NCI-H460 (cell line): ENCODE measurements at places on chromosomes 13 and 19.

DNA sequence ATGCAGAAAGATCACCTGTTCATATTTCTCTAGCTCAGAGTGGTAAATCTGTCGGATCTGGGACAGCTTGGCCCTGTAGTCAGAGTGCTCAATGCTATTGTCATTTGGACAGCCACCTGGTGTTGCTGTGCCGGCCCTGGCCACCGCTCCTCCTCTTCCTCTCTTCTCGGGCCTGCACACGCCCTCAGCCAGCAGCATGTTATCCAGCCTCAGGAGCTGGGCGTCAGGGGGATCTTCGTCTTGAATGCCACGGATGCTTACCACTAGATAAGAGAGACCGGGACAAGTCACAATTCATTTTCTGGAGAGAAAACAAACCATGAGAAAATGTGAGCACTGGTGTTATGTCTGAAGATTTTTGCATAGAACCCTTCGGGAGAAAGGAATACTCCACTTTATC is 32.5 kb downstream of the CILP2 start:
- no peak for DNase-seq

DNA sequence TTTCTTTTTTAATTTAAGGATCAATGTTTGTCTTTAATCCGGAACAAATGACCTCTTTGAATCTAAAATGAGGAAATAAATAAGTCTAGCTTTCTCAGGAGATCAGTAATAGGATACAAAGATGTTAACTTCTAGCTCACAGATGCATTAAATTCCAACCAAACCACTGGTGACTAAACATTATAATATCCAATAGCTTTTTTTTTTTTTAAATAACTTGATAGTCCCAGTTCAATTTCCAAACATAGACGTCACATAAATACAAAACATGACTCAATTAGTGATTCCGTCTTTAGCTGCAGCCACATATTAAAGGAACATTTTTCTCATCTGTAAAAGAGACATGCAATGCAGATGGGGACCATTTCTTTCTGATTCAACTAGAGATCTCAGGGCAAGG is 390.5 kb upstream of the PCDH9 start:
- no peak for DNase-seq

- DNase-seq, result no peak
Measured at GRCh38 chr13:49457221-49457620, 13.1 kb downstream of the SETDB2 start.

DNA sequence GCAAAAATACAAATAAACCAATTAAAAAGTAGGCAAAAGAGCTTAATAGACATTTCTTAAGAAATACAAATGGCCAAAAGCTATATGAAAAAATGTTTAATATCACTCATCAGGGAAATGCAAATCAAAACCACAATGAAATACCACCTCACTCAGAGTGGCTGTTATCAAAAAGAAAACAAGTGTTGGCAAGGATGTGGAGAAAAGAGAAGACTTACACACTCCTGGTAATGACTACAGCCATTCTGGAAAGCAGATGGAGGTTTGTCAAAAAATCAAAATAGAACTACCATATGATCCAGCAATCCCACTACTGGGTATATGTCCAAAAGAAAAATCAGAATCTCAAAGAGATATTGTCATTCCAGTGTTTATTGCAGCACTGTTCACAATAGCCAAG is 223.5 kb upstream of the SLC10A2 start:
- no peak for DNase-seq

GRCh38 chr19:57321116-57321515 is 844 bp downstream of the ZNF543 start:
- no peak for DNase-seq

- DNase-seq, result no peak
Measured at GRCh38 chr13:48775804-48776203, 122.1 kb downstream of the CYSLTR2 start.

DNA sequence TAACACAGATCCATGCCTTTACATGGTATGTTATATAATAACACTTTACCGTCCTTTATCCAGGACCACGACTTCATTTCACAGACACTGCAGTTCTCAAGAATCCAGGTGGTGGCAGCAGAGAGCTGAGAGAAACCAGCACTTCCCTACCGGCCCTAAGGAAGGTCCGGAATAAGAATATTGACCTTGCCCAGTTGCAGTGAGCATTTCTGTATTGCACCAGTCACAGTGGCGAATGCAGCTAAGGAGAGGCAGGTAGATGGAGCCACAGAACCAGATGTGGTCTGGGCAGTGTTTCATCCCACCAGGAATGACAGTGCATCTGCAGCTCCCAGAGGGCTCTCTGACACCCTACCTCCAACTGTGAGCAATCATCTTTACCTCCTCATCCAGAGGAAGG is 44.6 kb downstream of the ZNF787 start:
- peak; percentile 16 for DNase-seq

- DNase-seq, result no peak
Measured at GRCh38 chr19:49017666-49018351, 918 bp upstream of the LHB start.

GRCh38 chr19:7540761-7541474 is 5.4 kb downstream of the PNPLA6 start:
- DNase-seq, result no peak

GRCh38 chr19:30567536-30568232 is 195.5 kb downstream of the ZNF536 start:
- no peak for DNase-seq

- no peak for DNase-seq
Measured at GRCh38 chr19:35320065-35320713, 8.8 kb upstream of the CD22 start.
